ENCODE measurements at places on chromosomes 13 and 19.

DNA sequence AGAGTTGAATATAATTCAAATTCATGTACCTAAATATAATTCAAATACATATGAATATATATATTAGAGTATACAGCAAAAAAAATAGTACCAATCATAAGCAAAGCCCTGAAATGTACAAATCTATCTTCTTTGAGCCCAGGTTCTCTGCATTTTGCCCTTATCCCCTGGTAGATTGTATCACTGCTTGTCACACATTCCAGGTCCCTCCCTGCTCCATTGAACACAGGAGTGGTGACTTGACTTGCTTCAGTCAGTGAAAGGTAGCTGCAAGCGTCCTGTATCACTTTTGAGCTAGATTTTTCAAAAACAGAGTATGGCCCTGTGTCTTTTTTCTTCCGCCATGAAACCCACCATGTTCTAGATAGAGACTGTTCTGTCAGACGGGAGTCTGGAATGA lies 369.4 kb downstream of the LIG4 start:
- no peak for DNase-seq

GRCh38 chr19:15264933-15265206 lies 32.6 kb upstream of the EPHX3 start:
- no peak for DNase-seq

- DNase-seq: no peak
These were observed 36.9 kb downstream of the ELL start for GRCh38 chr19:18484992-18485391.

DNA sequence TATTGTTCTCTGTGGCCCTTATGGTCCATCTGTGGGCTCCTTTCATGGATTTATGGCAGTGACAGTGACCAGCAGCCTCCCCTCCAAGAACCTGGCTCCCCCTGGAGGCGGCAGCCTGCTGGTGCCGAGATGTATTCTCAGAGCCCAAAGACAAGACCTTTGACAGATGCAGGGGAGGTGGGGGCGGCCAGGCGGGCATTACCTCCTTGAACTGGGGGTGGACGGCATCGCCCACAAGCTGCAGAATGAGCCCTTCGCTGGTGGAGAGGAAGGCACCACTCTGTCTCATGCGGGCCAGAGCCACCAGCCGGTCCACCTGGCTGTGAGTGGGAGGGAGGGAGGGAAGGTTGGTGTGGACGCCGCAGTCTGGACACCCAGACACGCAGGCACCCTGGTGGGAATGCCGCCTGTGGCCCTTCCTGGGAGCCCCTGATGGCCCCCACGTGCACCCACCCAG lies 6.6 kb downstream of the ISOC2 start:
- peak; percentile 47 for DNase-seq

GRCh38 chr19:38671654-38672053 lies 24.2 kb downstream of the ACTN4 start:
- no peak for DNase-seq

DNA sequence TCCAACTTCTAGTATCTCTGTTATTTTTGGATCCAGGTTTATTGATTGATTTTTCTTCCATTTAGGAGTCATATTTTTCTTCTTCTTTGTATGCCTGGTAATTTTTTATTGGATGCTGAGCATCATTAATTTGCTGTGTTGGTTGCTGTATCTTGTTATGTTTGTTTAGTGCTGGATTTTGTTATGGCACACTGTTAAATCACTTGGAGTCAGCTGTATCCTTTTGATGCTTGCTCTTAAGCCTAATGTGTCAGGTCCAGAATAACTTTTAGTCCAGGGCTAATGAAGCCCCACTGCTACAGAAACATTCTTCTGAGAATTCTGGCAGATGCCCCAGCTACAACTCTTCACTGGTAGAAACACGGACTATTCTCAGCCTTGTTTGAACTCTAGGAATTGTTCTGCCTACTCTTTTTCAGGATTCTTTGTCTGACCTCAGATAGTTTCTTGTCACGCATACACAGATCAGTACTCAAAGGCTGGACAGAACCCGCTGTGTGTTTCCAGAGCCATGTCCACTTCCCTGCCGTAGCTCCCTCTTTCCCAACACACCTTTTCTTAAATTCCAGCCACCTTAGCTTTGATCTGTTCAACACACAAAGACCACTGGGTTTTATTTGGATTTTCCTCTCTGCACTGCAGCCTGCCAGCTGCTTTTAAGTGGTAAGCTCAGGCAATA lies 137.1 kb upstream of the WASF3 start:
- DNase-seq: no peak

DNA sequence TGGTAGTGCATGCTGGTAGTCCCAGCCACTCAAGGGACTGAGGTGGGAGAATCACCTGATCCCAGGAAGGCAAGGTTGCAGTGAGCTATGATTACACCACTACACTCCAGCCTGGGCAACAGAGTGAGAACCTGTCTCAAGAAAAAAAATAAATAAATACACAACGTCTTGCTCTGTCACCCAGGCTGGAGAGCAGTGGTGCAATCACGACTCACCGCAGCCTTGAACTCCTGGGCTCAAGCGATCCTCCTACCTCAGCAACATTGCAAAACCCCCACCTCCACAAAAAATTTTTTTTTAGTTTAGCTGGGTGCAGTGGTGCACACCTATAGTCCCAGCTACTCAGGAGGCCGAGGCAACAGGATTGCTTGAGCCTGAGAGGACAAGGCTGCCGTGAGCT lies 8.8 kb downstream of the TPM4 start:
- DNase-seq: no peak

DNA sequence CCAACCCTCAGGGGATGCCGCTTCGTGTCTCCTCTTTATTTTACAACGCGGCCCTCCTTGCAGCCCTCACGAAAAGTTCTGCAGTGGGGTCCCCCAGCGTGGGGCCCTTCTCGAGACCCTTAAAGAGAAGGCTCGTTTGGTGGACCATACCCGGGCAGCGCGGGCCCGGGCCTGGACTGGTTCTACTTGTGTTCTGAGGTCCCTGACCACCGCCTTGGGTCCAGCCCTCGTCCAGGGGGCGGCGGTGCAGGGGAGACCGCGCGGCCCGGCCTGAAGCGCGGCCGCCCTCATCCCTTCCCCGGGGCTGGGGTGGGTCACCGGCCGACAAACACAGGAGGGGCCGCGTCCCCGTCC lies 400 bp upstream of the SERP2 start:
- no peak for DNase-seq

DNA sequence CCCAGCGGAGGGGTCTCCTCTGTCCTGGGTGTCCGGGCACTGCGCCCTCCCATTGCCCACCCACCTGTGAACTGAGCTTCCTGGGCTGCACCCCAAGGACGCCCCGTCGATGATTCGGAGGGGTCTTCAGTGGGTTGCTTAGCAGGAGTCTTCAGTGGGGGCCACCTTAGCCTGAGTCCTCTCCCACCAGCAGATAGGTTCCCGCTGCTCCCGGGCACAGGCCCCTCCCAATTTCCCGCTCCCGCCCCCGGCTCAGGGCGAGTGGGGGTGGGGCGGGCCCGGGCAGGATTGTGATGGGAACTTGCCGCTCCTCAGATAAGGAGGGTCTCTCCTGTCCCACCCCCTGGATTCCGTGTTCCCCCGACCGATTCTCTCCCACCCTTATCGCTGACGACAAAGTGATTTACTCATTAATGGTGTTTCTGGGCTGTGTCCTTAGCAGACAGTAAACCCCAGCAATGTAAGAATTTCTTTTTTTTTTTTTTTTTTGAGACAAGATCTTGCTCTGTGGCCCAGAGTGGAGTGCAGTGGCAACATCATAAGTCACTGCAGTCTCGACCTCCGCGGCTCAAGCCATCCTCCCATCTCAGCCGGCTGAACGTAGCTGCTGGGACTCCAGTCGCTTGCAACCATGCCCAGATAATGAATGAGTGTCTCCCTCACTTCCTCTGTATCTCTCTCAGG lies 655 bp upstream of the S1PR5 start:
- no peak for DNase-seq

DNA sequence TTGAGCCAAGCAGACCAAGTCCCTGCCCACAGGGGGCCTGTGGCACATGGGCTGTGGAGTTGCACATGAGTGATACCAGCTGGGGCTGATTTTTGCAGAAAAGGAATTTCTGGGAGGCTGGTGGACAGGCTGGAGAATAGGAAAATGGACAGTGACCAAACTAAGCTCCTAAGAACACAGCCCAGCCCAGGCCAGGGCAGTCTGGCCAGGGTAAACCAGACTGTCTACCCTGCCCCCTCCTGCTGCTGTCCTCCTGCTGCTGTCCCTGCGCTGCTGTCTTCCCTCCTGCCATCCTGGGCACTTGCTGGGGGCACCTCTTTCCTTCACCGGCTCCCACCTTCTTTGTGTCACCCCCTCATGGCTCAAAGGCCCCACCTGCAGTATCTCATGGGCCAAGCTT lies 219.2 kb downstream of the ZIC5 start:
- no peak for DNase-seq

DNA sequence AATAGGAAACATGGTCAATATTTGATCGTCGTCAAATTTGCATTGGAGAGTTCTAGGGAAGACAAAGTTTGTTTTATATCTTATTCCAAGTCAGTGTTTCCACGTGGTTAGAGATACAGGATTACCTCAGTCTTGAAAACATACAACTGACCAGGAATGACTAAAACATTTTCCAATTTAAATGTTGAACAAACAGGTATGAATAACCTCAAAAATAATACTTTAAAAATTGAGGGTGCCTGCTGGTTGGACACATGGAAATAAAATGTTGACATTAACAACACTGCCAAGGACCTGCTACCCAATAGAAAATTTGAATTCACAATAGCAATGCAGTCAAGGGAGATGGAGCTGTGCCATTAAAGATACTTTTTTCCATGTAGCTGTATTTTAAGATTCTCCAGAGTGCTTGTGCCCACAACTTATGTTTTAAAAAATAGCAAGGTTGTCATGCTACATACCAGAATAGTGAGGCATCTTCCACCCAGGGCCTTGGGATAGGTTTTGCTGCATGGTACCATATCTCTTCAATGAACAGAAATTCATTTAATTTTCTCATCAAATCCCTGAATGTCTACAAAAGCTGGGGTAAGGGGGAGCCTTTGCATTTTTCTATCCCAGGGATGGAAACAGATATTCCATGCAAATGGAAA lies 260.8 kb downstream of the EFNB2 start:
- no peak for DNase-seq

- DNase-seq: peak; percentile 59
These were observed at the start of gene CNN2 for GRCh38 chr19:1025960-1026782. CNN2 (plus strand) TSS chr19:1026608; CDS start chr19:1026662, 54 bp downstream.

GRCh38 chr13:29975283-29975682 lies 124.9 kb upstream of the UBL3 start:
- no peak for DNase-seq

DNA sequence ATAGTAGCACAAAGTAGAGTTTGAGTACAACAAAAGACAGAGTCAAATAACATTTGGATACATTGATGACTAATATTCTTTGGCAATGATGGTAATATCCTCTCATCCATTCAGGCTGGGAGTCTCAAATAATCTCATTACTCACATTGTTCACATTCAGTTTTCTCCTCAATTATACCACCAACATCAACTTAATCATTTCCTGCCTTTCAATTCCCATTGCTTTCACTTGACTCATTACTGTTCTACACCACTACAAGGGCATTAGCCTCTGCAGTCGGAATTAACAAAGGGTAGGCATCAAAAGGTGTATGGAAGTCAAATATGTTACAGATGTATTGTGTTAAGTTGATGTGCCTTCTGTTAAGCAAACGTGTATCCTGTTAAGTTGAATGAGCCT lies 518.4 kb upstream of the SLITRK1 start:
- no peak for DNase-seq

GRCh38 chr19:9724157-9724556 lies 44.4 kb downstream of the ZNF846 start:
- DNase-seq: no peak

- no peak for DNase-seq
These were observed 10.1 kb upstream of the SHD start for GRCh38 chr19:4268816-4269430.

GRCh38 chr13:50586414-50587083 lies 256.9 kb downstream of the DLEU7 start:
- DNase-seq: no peak

DNA sequence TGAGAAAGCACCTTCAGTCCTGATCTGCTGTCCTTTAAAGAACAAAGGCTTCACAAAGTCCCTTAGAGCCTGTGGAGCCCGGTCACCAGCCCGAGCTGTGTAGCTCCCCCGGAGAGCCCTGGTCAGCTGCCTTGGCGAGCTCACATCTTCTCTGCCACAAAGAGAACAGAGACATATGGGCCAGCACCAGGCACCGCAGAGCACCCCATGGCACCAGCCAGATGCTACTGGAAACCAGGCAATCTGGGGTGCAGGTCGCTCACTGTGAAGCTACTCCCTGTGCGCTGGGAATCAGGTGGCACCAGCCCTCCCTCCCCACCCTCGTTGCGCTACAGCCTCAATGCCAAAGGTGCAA lies 44.3 kb upstream of the F7 start:
- no peak for DNase-seq

DNA sequence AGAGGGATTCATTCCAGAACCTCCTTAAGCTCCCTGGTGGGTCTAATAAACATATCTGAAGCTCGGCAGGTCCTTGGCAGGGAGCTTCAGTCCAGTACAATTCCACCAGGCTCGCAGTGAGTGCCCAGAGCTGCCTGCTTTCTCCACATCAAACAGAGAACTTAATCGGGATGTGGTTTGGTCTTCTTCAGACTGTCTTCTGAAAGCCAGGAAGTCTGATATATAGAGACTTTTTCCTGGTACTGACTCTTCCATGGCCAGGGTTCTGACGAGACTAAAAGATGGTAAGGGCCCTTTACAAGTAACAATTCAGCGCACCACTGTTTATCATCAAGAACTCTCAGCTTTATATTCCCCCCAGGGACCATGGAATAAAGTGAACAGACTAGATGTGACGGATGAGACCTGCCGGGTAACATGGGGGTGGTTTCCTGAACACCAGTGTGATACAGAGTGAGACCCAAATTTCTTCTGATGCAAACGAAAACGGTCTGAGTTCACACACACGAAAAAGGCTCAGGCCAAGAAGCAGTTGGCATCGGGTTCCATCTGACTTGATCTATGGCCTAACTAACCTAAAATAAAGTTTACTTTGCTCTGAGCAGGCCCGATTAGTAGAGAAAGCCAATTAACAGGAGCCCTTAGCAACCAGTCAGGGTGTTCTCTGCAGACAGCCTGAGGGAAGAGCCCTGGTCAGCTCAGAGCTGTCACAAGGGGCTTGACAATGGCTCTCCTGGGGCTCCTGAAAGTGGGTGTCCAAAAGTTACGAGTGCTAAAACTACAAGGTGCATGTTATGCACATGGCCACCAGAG lies 29.0 kb downstream of the RANBP3 start:
- peak; percentile 22 for DNase-seq

DNA sequence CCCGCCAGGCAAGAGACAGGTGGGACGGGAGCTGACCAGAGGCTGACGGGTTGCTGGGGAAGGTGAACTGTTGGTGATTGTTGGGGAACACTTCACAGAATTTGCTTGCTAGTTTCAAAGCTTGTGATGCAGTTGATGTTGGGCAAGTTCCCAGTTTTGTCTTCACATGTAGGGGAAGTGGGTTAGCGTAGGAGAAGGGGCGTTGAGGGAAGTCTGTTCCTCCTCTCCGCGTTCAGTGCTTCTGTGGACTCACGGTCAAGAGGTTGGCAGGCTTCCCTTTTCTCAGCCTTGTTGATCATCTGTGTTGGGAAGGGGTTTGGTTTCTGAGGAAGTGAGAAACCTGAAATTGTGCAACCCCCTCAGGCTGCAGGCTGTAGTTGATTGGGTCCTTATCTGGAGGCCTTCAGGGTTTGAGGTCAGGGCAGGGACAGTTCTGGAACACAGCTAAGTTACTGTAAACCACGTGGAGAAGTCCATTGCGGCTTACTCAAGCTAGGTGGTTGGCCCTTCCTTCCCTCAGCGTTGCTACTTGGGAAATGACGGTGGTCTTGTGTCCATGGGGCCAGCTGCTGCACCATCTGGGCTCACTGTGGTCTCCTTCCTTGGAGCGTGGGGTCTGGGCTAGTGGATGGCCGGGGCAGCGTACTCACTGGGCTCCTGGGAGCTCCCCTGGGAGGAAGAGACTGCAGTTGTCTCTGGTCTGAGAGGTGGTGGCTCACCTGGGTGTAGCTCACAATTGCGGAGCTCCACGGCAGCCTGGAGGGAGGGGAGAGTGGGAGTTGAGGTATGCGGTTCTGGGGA lies 7.5 kb downstream of the RPS9 start:
- peak; percentile 45 for DNase-seq
